ENCODE measurements at places on chromosomes 1 and 21.
A peak's percentile ranks its signal among the peaks of the same experiment; 100 is the strongest.

- no peak for DNase-seq
Measured at GRCh38 chr1:30915491-30916230, 7.1 kb upstream of the SDC3 start.

- DNase-seq: no peak
Measured at GRCh38 chr1:48789903-48790302, 13.2 kb upstream of the BEND5 start.

- peak; percentile 83 for DNase-seq
Measured at GRCh38 chr1:34166625-34167361, 1.8 kb upstream of the CSMD2 start.

GRCh38 chr1:169495046-169495775 lies 9.5 kb upstream of the SLC19A2 start:
- DNase-seq: no peak

- DNase-seq: peak; percentile 78
Measured at GRCh38 chr1:54297596-54298283, 97.8 kb downstream of the MRPL37 start.

- no peak for DNase-seq
Measured at GRCh38 chr1:100422065-100422464, 69.8 kb downstream of the CDC14A start.

- no peak for DNase-seq
Measured at GRCh38 chr1:121517586-121518230, 332.9 kb downstream of the SRGAP2C start.

DNA sequence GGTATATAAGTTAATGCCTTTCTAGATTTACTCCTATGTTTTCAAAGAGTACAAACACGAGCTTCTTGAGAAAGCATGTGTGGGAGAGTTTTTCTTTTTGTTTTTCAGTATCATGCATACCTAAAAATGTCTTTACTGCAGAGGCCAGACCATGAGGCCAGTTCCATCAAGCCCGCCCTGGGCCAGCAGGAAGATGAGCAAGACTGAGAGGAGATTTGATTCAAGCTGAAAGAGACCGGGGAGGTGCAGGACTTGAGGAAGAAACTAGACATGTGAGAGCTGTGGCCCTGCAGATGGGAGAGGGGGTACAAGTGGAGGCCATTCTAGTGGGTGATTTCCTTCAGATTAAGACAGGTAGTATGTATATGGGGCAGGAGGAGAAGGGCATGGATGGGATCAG lies 33.4 kb upstream of the NTPCR start:
- DNase-seq: no peak

GRCh38 chr1:226975259-226976250 lies 35.5 kb downstream of the COQ8A start:
- DNase-seq: peak; percentile 88

DNA sequence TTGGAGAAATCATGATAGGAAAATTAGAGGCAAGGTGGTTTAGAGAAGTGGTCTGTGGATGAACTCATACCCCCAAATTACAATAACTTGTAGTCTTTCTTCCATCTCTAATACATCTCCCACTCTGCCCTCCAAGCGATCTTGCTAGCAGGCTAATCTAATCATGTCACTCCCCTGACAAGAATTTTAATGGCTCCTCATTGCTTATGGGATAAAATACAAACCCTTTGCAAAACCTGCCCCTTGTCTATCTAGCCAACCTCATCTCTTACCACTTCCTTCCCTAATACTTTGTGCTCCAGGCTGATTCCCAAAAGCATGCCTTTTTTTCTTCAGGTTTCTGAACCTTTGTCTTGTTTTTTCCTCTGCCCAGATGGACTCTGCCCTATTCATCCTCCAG lies 71.3 kb upstream of the LRRN2 start:
- no peak for DNase-seq

DNA sequence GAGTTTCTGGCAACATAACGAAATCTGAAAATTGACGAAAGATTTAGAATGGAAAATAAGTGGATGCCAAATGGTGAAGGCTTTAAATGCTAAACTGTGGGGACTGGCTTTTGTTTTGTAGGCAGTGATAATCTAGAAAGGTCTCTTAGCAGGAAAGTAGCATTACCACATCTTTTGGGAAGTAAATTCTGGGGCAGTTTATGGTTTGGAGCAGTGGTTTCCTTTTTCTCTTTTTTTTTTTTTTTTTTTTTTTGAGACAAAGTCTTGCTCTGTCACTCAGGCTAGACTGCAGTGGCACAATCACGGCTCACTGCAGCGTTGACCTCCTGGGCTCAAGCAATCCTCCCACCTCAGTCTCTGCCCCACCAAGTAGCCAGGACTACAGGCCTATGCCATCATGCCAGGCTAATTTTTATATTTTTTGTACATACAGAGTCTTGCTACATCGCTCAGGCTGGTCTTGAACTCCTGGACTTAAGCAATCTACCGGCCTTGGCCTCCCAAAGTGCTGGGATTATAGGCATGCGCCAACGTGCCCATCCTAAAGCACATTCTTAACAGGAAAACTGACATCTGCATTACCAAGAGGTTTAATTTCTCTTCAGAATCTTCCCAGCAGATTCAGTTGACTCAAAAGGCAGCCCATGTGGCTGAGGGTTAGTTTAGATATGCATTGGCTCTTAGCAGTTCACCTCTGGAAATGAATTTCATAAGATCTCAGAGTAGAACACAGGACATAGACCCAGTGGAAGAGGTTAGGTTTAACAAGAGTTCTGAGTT lies 32.9 kb downstream of the C21orf91 start:
- no peak for DNase-seq

GRCh38 chr1:212432272-212432660 lies 454 bp upstream of the NENF start:
- no peak for DNase-seq

GRCh38 chr1:172779491-172779890 lies 120.6 kb downstream of the FASLG start:
- no peak for DNase-seq

DNA sequence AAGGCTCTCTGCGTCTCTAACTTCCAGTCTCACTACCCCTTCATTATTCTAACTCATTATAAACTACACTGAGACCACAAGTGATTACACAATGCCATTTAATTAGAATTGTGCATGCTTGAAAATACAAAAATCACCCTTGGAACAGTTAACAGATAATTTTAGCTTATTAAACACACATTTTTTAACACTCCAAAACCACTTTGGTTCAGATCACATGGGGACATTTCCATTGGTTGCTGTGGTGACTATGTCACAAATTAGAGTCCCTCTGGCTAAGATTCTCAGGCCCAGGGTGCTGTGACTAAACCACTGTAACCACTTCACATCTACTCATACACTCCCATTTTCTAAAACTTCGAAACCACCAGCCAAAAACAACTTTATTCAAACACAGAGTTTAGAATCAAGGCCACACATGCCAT lies 43.0 kb downstream of the JAK1 start:
- no peak for DNase-seq

- no peak for DNase-seq
Measured at GRCh38 chr1:87706779-87707228, 378.1 kb downstream of the LMO4 start.

DNA sequence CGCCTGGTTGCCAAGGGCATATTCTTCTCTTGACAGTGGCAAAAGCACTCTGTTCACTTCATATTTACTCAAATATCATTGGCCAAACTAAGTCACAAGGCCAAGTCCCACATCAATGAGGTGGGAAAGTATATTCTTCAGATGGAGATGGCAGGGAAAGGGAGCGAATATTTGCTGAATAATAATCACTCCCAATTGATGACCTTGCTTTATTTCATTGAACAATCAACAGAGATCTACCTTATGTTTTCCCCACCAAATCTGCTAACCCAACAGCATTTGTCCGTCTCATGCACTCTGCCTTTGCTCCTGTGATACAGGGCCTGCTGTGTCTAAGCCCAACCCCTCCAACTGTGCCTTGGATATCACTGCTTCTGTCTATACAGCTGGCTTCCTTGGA lies 45.2 kb upstream of the PCP4 start:
- DNase-seq: no peak

- DNase-seq: no peak
Measured at GRCh38 chr1:114355240-114355639, 155.8 kb downstream of the TRIM33 start.

DNA sequence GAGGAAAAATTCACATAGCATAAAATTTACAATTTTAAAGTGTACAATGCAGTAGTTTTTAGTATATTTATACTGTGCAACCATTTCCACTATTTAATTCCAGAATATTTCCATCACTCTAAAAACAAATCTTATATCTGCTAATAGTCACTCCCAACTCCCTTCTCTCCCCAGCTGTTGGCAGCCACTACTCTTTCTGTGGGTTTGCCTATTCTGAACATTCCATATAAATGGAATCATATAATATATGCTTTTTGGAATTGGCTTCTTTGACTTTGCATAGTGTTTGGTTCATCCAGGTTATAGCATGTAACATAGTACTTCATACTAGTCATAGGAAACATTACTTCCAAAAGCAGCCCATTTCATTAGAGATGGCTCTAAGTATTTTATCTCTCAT lies 25.0 kb upstream of the TMEM39B start:
- no peak for DNase-seq

DNA sequence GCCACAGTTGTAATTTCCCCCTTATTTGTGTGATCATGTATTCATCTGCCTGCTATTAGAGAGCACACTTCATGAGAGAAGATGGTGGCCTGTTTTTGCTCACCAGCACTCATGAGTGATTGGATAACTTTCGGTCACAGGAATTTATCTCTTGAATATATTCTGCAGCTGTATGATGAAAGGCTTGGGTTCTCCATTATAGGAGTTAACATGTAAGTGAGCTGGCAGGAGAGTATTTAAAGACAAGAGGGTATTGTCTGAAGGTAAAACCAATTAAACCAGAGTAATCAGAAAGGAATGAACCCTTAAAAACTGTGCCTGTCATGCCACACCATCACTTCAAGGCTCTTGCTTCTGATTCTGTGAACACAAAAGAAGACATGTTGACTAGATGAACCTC lies 574.9 kb upstream of the CAMK1G start:
- no peak for DNase-seq

GRCh38 chr1:57116871-57117270 lies 151.1 kb upstream of the C8B start:
- no peak for DNase-seq

- peak; percentile 48 for DNase-seq
Measured at GRCh38 chr1:25695090-25695770, 78.6 kb downstream of the MAN1C1 start.

DNA sequence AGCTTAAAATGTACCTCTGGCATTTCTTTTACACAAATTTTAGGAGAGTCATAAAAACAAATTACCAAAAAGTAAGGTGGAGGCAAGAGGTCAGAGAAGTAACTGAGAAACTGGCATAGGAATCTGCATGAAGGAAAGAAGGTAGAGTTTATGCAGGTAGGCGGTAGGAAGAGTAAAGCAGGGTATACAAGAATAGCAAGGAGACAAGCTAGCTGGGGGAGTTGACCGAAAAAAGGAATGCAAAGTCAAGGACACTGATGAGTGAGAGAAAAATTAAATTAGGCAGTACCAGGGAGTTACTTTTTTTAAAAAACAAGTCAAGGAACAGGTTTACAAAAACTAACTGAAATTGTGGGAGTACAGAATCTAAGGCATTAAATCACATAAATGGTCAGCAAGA lies 56.0 kb downstream of the FOXJ3 start:
- DNase-seq: no peak

- peak; percentile 91 for DNase-seq
Measured at GRCh38 chr1:108816049-108816893, 40.6 kb downstream of the AKNAD1 start.

DNA sequence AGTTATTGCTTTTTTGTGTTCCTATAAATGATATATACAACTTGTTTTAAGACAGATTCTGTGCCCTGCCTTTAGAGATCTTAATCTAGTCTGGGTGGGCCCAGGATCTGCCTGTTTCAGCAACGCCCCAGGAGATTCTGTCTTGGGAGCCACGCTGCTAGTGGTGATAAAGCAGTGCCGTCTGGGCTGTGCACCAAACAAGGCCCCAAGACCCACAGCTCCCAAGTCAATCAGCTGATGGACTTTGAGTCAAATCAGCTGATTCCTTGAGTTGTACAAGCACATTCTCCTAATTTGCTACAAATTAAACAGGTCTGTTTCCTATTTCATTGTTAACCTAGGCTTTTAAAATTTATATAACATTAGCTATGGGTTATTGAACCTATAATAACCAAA lies 15.7 kb upstream of the SLC44A3 start:
- no peak for DNase-seq

GRCh38 chr1:156126043-156126629 lies 11.6 kb downstream of the LMNA start:
- no peak for DNase-seq

GRCh38 chr1:203017692-203018091 lies 8.6 kb upstream of the PPFIA4 start:
- DNase-seq: no peak

DNA sequence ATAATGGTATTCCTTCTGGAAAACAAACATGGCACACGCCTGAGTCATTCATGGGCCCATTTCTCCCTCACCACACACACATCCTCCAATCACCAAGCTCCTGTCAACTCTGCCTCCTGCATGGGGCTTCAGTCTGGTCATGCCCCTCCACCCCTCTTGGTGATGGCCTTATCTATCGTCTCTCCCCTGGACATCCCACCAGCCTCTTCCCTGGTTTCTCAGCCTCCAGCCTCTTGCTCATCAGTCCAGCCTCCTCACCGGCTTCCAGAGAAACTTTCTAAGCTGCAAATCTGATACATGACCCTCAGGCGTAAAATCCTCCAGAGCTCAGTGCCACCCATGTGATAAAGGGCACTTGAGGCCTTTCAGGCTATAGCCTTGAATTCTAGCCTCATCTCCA lies 243.9 kb downstream of the FOXD2 start:
- no peak for DNase-seq

- peak; percentile 42 for DNase-seq
Measured at GRCh38 chr1:178344513-178345091, 152.2 kb downstream of the CLEC20A start.

DNA sequence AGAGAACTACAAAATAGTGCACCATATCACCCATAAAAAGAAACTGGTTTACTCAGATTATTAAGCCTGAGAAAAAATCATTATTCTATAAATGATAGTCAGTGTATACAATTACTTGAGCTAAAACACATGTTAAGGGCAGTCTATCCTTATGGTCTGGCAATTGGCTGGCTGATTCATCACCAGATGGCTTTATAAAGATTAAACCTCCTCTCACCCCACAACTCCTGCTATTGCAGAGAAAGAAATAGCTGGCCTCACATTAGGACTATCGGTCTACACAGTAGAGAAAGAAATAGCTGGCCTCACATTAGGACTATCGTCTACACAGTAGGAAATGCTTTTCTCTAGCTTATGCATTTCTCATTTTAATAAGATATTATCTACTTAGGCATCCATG lies 21.2 kb downstream of the CEP170 start:
- DNase-seq: no peak

DNA sequence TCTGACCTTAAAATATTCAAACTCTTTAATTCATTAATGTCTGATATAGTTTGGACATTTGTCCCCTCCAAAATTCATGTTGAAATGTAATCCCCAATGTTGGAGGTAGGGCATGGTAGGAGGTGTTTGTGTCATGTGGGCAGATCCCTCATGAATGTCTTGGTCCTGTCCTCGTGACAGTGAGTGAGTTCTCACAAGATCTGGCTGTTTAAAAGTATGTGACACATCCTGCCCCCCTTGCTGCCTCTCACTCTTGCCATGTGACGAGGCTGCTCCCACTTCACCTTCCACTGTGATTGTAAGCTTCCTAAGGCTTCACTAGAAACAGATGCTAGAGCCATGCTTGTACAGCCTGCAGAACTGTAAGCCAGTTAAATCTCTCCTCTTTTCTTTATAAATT lies 21.3 kb upstream of the FBXO28 start:
- DNase-seq: no peak

- DNase-seq: no peak
Measured at GRCh38 chr1:238107322-238107721, 216.6 kb upstream of the ZP4 start.
